ENCODE measurements at places on chromosomes 13 and 19. TPM values are rescaled to one million over a fixed set of nuclear protein-coding genes. Genes with fewer than 3 reads are reported as not detected.

DNA sequence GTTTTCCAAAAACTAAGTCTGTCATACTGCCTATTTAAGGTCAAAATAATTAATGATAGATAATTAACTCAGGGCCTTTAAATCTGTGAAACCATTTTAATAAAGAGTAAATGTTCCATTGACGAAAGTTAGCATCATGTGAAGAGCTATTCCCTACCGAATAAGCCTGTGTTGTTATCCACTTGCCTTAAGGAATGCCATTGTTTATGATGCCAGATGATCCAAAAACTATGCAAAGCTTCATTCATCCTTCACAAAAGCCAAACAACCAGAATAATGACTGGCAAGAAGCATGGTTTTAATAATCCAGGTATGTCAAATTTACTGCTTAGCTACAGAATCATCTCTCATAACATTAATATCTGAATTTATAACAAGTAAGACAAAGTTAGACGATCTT lies 6.5 kb upstream of the GPC6 start:
- DNase-seq = no peak

GRCh38 chr13:101942038-101942437 lies 459.8 kb downstream of the FGF14 start:
- no peak for DNase-seq

DNA sequence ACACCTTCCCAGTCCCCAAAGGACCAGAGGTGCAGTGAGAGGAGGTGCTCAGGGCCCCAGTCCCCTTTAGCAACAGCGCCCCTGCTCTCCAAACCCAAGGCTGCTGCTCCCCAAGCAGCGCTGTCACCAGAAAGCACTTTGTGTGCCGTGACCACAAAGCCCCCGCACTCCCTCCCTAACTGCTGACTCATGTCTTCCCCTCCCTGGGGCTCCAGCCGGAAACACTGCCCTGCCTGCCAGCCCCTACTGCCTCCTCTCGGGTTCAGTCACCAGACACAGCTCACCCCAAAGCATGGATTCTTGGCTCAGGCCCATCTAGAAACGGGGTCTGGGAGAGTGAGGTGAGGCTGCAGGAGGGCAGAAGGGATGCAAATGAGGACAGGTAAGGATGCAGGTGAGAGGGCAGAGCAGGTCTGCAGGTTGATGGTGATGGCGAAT lies 4.9 kb upstream of the TNFSF14 start:
- peak; percentile 81 for DNase-seq

DNA sequence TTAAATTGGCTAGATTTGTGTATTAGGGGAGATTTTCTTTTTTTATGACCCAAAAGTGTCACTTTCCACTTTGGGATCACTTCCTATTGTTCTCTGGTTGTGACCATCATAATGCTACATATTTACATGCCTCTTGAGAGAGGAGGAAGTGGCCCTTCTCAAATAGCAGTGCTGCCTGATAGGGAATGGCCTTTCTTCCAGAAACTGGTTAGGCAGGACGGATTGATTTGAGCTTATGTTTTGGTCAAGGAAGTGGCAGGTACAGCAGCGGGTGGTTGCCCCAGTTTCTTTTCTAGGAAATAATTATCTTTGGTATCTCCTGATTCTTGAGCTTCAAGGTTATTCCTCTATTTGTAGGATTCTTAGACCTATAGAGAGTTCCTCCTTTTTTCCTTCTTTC lies 21.9 kb upstream of the WTIP start:
- DNase-seq = no peak

GRCh38 chr19:33348301-33349010 lies 25.1 kb upstream of the CEBPG start:
- DNase-seq = no peak

DNA sequence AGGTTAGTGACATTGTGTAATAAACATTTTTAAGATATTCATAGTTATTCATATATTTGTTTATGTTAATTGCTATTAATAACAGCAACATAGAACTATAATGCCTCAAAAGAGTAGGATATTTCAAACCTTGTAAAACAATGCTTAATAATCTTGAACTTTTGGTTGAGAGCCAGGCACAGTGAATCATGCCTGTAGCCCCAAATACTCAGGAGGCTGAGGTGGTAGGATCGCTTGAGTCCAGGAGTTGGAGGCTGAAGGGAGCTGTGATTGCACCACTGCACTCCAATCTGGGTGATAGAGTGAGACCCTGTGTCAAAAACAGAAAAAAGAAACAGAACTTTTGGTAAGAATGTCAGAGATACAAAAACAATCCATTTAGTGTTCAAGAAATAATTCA lies 213.9 kb upstream of the SLITRK1 start:
- DNase-seq = no peak

DNA sequence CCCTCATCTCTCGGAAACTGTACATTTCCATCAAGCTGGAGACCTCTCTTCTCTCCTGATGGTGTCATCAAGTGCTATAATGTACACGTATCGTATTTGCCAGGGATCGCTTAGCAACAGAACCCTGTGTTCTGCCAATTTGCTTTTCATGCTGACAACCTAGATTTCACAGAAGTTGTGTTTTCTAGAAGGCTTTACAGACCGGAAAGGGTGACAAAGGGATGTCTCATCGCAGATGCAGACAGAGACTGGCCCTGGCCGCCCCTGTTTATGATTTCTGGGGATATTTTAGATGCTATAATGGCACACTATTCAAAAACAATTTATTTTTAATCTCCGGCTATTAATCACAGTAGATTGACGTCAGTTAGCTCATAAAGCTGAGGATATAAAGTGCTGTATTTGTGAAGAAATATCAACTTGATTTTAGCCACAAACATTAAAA lies 291.4 kb downstream of the IRS2 start:
- no peak for DNase-seq

- DNase-seq = no peak
These were observed 2.1 kb downstream of the SOX21 start for GRCh38 chr13:94710065-94710781.

GRCh38 chr13:64239372-64239771 lies 2823.7 kb upstream of the PCDH20 start:
- no peak for DNase-seq

DNA sequence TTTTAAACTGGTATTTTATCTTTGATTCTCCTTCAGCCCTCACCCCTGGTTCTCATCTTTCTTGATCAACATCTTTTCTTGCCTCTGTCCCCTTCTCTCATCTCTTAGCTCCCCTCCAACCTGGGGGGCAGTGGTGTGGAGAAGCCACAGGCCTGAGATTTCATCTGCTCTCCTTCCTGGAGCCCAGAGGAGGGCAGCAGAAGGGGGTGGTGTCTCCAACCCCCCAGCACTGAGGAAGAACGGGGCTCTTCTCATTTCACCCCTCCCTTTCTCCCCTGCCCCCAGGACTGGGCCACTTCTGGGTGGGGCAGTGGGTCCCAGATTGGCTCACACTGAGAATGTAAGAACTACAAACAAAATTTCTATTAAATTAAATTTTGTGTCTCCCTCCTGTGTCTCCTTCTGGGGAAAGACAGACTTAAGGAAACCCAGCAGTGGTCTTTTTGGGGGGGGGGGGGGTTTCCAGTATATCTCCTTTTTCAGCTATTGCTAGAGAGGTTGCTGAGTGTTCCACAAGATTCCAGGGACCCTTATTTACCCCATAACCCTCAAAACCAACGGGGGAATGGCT lies 1.5 kb upstream of the RAD23A start:
- no peak for DNase-seq

DNA sequence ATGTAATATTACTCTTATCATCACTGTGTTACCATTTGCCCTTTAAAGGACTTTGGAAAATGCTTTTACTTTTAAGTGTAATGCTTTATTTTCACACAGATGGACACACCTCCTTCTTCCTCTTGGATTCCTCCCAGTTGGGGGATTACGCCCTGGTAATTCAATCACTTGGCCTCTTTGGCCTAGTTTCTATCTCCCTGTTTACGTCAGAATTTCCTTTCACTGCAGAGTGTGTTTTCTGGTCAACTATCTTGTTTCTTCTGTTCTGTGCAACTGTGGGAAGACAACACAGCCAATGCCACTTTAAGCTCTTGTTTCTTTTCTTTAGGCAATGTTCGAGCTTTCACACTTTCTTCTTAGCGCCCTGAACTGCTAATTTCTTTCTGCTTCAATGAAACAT lies 257.3 kb upstream of the MAB21L1 start:
- no peak for DNase-seq

DNA sequence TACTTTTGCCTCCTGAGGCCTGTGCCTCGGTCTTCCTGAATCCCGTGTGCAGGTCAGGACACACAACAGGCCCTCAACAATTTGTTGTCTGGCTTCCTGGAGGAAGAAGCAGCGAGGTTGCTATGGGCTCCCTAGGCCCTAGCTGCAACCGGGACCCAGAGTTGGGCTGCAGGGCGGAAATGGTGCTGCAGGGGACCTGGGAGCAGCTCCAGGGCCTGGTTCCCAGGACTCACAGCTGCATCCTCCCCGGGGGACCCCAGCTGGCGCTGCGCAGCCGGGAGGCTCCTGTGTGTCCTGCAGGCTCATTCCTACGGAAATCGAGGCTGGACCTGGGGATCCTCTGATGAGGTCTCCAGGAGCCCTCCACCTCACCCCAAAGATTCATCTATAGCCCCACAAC lies 999 bp upstream of the TNFAIP8L1 start:
- DNase-seq = peak; percentile 79

- DNase-seq = no peak
These were observed 24.2 kb downstream of the CEBPG start for GRCh38 chr19:33397536-33398360.

DNA sequence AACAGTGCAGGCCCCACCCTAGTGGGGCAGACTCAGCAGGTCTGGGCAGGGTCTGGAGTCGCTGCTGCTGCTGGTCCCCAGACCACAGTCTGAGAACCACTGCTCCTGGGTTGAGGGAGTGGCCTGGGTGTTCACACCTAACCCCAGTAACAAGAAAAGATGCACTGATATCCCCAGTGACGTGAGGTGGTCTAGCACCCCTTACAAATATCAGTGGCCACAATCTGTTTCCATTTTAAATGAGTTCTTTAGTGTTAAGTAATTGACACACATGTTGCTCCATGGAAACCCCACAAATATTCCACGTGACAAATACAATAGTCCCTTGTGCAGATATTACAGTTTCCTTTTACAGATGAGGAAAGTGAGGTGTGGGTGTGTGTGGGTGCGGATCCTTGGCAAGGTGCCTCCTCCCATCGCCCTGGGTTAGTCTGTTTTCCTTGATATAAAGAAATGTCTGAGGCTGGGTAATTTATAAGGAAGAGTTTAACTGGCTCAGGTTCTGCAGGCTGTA lies 96.3 kb upstream of the GPR183 start:
- no peak for DNase-seq

DNA sequence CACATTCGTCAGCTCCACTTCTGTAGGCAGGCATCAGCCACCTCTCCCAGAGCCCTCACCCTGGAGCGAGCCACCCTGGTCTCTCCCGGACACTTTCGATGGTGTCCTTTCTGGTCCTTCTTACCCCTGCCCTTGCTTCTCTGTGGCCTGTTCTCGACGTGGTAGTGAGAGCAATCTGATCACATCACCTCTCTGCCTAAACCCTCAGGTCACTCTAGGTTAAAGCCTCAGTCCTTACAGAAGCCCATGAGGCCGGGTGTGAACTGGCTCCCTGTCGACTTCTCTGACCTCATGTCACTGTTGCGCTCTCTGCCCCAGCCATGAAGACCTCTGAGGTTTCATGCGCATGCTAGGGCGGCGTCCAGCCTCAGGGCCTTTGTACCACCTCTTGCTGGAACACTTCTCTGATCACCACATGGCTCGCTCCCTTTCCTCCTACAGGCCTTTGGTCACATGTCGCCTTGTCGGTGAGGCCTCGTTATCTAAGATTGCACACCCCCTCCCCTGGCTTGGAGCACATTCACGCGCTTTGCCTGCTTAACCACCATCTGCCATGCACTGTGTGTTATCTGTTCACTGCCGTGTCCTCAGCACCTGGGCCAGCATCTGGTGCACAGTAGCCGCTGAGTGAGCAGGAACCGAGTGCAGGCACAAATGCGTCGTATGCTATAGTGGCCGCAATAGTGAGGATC lies 101.5 kb downstream of the DPF1 start:
- DNase-seq = no peak

- no peak for DNase-seq
These were observed 133.8 kb downstream of the CRYL1 start for GRCh38 chr13:20391597-20392452.

GRCh38 chr13:88919970-88920628 lies 1248.9 kb downstream of the SLITRK5 start:
- no peak for DNase-seq

DNA sequence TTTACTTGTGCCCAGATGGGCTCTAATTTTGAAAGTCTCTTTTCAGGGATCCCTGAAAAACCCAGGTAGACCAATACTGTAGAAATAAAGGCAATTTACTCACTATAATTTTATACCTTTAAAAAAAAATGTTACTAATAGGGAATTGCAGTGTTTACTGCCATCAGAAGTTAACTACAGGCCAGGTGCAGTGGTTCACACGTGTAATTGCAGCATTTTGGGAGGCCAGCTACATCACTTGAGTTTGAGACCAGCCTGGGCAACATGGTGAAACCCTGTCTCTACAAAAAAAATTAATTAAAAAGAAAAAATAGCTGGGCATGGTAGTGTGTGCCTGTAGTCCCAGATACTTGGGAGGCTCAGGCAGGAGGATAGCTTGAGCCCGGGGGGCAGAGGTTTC lies 10.2 kb downstream of the USP12 start:
- no peak for DNase-seq

GRCh38 chr13:111394211-111394922 lies 73.9 kb downstream of the TEX29 start:
- DNase-seq = peak; percentile 44

GRCh38 chr19:31597616-31598015 lies 248.4 kb upstream of the TSHZ3 start:
- DNase-seq = no peak

ZIC2 gene
- not detected for total RNA-seq

TMIGD2 gene
- total RNA-seq = not detected

BRME1 gene
- total RNA-seq = 0.76 TPM

MBD3L3 gene
- not detected for total RNA-seq

PEAK3 gene
- 0.68 TPM for total RNA-seq

IL27RA gene
- 5.6 TPM for total RNA-seq

SYNE4 gene
- 0.35 TPM for total RNA-seq

GNG7 gene
- total RNA-seq = 26.7 TPM

RANBP3 gene
- total RNA-seq = 65.6 TPM

ADGRE3 gene
- total RNA-seq = 0.11 TPM

PTH2 gene
- total RNA-seq = not detected

Measured in Right ventricle myocardium inferior (tissue), 1 donor.